ENCODE measurements at places on chromosomes 2 and 18.

- no peak for DNase-seq
- peaks cover 19% of the 10 kb centered on the region for H3K36me3 ChIP-seq
- H3K27me3 ChIP-seq: no peaks in the 10 kb centered on the region
- H3K4me3 ChIP-seq: no peak overlapping the region
- no peak overlapping the region for H3K27ac ChIP-seq
These were observed 9.3 kb upstream of the AGBL5 start for GRCh38 chr2:27042159-27042661.

GRCh38 chr2:171791361-171791760 lies 102.7 kb downstream of the SLC25A12 start:
- no peaks in the 10 kb centered on the region for H3K27me3 ChIP-seq
- H3K36me3 ChIP-seq: no peaks in the 10 kb centered on the region
- peaks cover 14% of the 10 kb centered on the region for H3K4me1 ChIP-seq
- H3K27ac ChIP-seq: no peak overlapping the region
- peak; percentile 33 for DNase-seq

DNA sequence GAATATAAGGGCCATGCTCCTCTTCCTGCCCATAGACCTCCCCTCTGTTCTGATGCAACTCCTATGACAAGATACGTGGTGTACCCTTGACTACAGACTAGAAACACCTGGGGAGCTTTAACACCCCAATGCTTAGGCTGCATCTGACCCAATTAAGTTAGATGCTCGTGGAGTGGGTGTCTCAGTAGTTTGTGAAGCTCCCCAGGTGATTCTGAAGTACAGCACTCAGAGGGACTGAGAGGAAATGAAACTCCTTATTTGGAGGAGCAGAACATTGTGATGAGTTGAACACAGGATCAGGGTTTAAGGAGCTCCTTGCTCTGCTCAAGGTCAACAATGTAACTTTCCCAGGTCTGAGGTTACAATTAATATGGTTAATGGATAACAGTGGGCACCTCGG lies 80.3 kb upstream of the TTC39C start:
- H3K36me3 ChIP-seq: no peaks in the 10 kb centered on the region
- H3K4me1 ChIP-seq: peaks cover under 1% of the 10 kb centered on the region
- no peak overlapping the region for H3K27ac ChIP-seq

DNA sequence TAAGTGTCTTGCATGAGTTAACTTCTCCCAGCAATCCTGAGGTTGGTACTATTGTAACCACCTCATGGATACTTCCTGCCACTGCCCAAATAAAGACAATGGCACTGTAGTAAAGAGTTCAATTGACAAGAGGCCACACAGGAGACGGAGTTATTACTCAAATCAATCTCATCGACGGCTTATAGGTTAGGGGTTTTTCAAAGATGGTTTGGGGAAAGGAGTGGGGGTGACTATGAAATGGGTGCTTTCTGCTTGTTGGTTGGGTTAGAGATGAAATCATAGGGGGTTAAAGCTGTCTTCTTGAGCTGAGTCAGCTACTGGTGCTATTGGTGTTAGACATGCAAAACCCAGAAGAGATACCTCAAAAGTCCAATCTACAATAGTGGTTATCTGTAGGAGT lies 1258.0 kb upstream of the ZEB2 start:
- H3K4me1 ChIP-seq: no peaks in the 10 kb centered on the region
- H3K36me3 ChIP-seq: no peaks in the 10 kb centered on the region
- H3K27ac ChIP-seq: no peak overlapping the region
- no peak for DNase-seq
- H3K4me3 ChIP-seq: no peak overlapping the region
- no peaks in the 10 kb centered on the region for H3K27me3 ChIP-seq

DNA sequence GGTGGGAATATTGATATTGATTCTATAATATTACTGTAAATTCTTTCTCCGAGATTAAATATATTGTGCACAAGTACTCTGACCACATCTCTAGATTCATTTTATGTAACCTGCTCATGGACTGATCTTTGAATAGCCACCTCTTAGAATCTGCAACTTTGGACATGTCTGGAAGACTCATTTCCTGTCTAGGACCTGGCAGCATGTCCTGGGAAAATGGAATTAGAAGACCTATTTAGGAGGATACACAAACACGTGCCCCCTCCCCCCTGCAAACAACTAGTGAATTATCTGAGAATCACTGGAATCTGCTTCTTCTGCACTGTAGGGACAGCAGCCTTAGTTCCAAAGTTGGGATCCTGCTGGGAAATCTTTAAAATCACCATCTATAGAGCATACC lies 94.1 kb downstream of the UBE2E3 start:
- no peak overlapping the region for H3K27ac ChIP-seq
- no peak for DNase-seq
- no peaks in the 10 kb centered on the region for H3K36me3 ChIP-seq
- peaks cover 12% of the 10 kb centered on the region for H3K4me1 ChIP-seq
- H3K27me3 ChIP-seq: no peaks in the 10 kb centered on the region

DNA sequence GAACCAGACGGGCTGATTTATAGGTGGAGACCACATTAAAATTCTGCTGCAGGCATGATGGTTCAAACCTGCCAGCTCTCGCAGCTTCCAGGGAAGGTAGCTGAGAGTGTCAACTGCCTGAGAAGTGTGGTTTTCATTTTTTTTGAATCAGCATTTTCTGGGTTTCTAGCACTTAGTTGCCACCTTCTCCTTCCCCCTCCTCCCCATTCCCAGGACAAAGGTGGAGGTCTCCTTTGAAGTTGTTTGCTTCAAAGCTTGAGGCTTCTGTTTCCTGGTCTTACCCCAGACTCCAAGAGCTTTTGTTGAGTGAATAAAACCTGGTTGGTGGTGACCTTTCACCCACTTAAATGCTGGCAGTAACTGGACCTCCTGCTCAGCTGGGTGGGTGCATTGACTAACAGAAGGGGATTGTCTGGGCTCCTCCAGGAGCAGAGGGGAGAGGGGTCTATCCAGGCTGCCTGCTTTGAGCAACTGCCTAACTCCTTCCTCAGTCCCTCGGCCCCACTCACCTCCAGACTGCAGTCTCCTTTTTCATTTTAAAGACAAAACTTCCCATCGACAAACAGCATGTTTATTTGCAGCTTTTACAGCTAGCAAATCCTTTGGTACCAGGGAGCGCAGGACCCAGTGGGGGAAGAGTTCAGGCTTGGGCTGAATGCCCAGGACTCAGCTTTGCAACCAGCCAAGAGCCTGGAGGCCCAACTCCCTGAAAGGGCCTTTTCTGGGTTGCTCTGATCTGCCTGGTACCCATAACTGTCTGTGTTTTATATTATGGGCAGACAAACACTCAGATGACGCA lies 3.5 kb downstream of the RHOB start:
- peak; percentile 91 for DNase-seq
- peaks cover 10% of the 10 kb centered on the region for H3K4me1 ChIP-seq
- H3K36me3 ChIP-seq: no peaks in the 10 kb centered on the region
- H3K4me3 ChIP-seq: no peak overlapping the region
- no peak overlapping the region for H3K27ac ChIP-seq

DNA sequence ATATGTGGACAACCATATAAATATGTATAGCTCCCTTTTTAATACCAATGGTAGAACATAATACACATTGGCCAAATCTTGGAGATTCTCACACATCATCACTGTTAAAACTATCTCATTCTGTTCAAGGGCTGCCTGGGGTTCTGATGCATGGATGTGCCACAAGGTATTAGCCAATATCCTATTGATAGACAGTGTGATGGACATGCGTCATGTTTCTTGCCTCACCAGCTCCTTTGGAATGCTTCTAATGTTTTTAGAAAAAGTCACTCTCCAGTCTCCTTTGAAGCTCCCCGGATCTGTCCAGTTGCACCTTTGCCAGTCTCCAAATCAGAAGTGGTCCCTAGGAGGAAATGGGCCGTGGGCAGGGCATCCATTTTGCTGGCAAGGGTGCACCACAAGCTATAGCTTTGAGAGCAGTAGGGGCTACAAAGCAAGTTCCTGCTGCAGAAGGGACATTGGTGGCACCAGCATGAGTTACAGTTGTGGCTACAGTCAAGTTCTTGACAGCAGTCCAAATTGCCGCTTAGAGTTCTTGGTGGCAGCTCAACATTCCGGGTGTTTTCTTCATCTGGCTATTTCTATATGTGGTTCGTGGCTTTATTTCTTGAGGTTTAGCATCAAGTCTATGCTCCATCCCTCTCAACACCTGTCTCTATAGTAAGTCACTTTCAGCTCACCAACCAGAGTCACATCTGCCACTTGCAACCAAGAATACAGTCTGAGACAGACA lies 25.1 kb upstream of the ATRAID start:
- H3K4me3 ChIP-seq: no peak overlapping the region
- no peaks in the 10 kb centered on the region for H3K36me3 ChIP-seq
- no peaks in the 10 kb centered on the region for H3K27me3 ChIP-seq
- no peak overlapping the region for H3K27ac ChIP-seq

DNA sequence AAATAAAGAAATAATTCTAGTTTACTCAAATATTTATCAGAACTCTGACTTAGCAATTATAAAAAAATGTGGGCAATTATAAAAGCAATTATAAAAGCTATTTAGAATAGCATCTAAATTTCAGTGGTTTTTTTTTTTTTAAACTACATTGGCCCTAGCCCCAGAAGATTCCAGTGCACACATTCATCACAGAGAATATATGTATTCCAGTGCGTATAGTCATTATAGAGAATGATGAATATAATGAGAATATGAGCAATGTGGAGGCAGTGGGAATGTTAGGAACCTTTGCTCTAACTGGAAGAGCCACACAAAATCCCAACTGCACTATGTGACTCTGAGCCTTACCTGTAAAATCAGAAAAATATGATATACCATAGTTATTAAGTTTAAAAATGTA lies 10.5 kb downstream of the MAP3K2 start:
- H3K4me1 ChIP-seq: no peaks in the 10 kb centered on the region
- H3K27me3 ChIP-seq: no peaks in the 10 kb centered on the region
- H3K27ac ChIP-seq: no peak overlapping the region
- H3K36me3 ChIP-seq: no peaks in the 10 kb centered on the region
- no peak overlapping the region for H3K4me3 ChIP-seq
- DNase-seq: no peak

GRCh38 chr2:207902821-207903220 lies 122.5 kb downstream of the PLEKHM3 start:
- peaks cover 2% of the 10 kb centered on the region for H3K4me1 ChIP-seq
- no peak overlapping the region for H3K27ac ChIP-seq
- no peak overlapping the region for H3K4me3 ChIP-seq
- no peaks in the 10 kb centered on the region for H3K36me3 ChIP-seq
- H3K27me3 ChIP-seq: no peaks in the 10 kb centered on the region

DNA sequence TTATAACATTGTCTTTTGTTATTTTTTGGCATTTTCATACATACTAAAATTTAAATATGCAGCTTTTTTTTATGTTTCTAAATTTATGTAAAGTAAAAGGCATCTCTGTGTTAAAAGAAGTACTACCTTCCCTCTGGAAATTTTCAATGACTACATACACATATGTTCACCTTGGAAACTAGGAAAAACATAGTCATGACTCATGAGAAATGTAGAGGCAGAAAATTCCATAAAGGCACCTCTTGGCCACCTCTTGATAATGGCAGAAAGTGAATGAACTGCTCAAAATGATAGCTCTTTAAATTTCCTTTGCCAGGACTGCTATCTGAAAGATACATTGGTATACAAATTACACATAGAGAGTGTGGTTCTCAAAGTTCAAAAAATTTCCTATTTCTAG lies 889.1 kb upstream of the ZEB2 start:
- no peak overlapping the region for H3K4me3 ChIP-seq
- H3K27ac ChIP-seq: no peak overlapping the region
- H3K4me1 ChIP-seq: no peaks in the 10 kb centered on the region
- H3K27me3 ChIP-seq: no peaks in the 10 kb centered on the region

GRCh38 chr18:8162802-8163201 lies 446.4 kb upstream of the RAB12 start:
- peak; percentile 23 for DNase-seq
- H3K36me3 ChIP-seq: no peaks in the 10 kb centered on the region
- H3K27me3 ChIP-seq: no peaks in the 10 kb centered on the region
- peaks cover 7% of the 10 kb centered on the region for H3K4me1 ChIP-seq
- no peak overlapping the region for H3K27ac ChIP-seq
- no peak overlapping the region for H3K4me3 ChIP-seq

GRCh38 chr2:208142925-208143799 lies 2.8 kb downstream of the CRYGB start:
- peak; percentile 97 for DNase-seq
- no peaks in the 10 kb centered on the region for H3K36me3 ChIP-seq
- H3K27me3 ChIP-seq: no peaks in the 10 kb centered on the region

DNA sequence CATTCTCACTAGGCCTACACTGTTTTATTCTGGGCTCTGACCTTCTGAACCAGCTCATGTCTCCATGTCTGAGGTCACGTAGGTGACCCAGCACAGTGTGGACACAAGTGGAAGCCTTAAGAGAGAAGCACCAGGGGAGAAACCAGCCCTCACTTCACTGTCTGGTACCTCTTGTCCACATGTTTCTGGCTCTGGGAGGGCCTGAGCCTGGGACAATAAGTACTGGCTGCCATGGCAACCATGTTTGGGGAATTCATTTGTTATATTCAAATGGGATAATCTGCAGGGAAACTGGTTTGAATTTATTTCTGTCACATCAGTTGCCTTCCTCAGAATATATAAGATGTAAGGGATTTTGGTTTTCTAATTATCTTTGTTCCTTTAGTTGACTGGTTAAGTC lies 23.3 kb downstream of the MYO3B start:
- DNase-seq: no peak
- no peaks in the 10 kb centered on the region for H3K36me3 ChIP-seq
- no peaks in the 10 kb centered on the region for H3K4me1 ChIP-seq
- H3K4me3 ChIP-seq: no peak overlapping the region

GRCh38 chr2:134365356-134365755 lies 111.5 kb downstream of the MGAT5 start:
- H3K4me1 ChIP-seq: no peaks in the 10 kb centered on the region
- DNase-seq: peak; percentile 59
- H3K4me3 ChIP-seq: no peak overlapping the region
- H3K27ac ChIP-seq: no peak overlapping the region

- peak; percentile 71 for DNase-seq
- H3K4me1 ChIP-seq: peaks cover 13% of the 10 kb centered on the region
- no peak overlapping the region for H3K4me3 ChIP-seq
- H3K27ac ChIP-seq: peak overlapping the region; percentile 1
These were observed 6.3 kb downstream of the NRP2 start for GRCh38 chr2:205688417-205689200.

- DNase-seq: no peak
- H3K27me3 ChIP-seq: no peaks in the 10 kb centered on the region
- no peaks in the 10 kb centered on the region for H3K4me1 ChIP-seq
- no peak overlapping the region for H3K27ac ChIP-seq
- no peaks in the 10 kb centered on the region for H3K36me3 ChIP-seq
These were observed 31.2 kb downstream of the CRYGD start for GRCh38 chr2:208093128-208093527.

Measured in mesendoderm (in vitro differentiated cells).